ENCODE measurements at places on chromosomes 6 and 20.
A peak's percentile ranks its signal among the peaks of the same experiment; 100 is the strongest.

GRCh38 chr6:108113557-108114519 lies 39.3 kb upstream of the OSTM1 start:
- no peak for DNase-seq

- no peak for DNase-seq
These were observed 77.5 kb downstream of the C6orf118 start for GRCh38 chr6:165231581-165232561.

- DNase-seq, result no peak
These were observed 197.1 kb upstream of the RIN2 start for GRCh38 chr20:19560881-19561480.

GRCh38 chr6:42410861-42411260 lies 40.9 kb downstream of the TRERF1 start:
- DNase-seq, result no peak

DNA sequence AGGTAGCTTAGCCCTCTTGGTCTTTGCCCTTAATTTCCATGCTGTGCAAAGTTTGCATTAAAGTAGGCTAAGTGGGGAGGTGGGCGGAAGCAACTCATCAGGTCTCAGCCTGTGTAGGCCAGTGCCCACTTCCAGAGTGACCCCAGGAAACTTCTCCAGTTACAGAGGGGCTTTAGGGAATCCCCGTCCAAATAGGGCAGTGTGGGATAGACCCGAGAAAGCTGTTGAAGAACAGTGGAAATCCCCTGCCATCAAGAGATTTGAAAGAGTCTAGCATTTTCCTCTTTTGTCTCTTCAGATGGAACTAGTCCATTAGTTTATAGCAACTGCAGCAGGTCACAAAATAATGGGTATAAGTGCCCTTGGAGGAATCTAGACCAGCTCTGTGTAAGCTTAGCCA lies 20.2 kb downstream of the SF3B5 start:
- DNase-seq, result no peak

GRCh38 chr6:149366267-149366921 lies 33.7 kb upstream of the SUMO4 start:
- DNase-seq, result no peak

- no peak for DNase-seq
These were observed 114.4 kb upstream of the PRND start for GRCh38 chr20:4607287-4607713.

DNA sequence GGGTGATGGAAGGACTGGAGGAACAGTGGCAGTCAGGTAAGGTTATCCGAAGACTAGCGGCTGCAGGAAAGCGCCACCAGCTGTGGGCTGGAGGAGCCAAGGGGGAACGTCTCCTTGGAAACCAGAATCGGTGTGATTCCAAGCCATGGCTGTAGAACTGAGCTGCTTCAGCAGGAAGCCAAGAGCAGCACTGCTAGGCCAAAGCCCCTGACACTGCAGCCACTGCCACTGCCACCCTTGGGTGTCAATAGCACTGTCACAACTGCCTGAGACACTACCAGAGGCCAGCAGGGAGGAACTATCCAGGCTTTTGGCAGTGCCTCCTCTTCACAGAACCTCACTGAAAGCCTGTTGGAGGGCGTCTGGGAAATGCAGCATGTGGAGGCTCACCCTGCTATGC lies 289.6 kb upstream of the SUPT3H start:
- DNase-seq, result no peak

DNA sequence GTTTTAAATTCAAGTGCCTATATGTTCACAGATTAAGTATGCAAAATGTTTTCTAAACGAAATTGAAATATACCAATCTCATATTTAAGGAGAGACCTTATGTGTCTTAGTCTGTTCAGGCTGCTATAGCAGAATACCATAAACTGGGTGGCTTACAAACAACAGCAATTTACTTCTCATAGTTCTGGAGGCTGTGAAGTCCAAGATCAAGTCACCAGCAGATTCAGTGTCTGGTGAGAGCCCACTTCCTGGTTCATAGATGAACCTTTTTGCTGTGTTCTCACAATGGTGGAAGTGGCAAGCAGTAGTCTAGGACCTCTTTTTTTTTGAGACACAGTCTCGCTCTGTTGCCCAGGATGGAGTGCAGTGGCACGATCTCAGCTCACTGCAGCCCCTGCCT lies 3.5 kb upstream of the DSTN start:
- no peak for DNase-seq

- no peak for DNase-seq
These were observed 152.2 kb downstream of the SYCP2 start for GRCh38 chr20:59781226-59781625.

- no peak for DNase-seq
These were observed 542.0 kb upstream of the MARCKS start for GRCh38 chr6:113315165-113315564.

DNA sequence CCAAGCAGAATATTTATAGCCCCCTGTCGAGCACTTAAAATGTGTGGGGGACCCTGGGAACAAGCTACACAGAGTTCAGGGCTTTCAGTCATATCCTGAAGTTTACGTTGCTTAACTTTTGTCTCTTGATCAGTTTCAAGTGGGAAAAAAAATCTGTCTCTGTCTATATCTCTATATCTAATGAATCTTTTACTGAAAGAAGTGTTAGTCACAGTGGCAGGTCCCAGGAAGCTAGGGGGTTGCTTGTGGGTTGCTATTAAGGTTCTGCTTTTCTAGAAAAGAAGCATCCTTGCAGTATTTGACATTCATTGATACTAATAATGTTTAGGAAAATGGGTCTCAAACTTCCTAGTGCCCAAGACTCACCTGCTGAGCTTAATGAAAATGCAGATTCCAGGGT lies 76.7 kb upstream of the CLDN20 start:
- DNase-seq, result no peak

- DNase-seq, result no peak
These were observed 7.4 kb downstream of the CNBD2 start for GRCh38 chr20:35975576-35976373.

GRCh38 chr6:137715589-137716045 lies 151.4 kb upstream of the TNFAIP3 start:
- no peak for DNase-seq

DNA sequence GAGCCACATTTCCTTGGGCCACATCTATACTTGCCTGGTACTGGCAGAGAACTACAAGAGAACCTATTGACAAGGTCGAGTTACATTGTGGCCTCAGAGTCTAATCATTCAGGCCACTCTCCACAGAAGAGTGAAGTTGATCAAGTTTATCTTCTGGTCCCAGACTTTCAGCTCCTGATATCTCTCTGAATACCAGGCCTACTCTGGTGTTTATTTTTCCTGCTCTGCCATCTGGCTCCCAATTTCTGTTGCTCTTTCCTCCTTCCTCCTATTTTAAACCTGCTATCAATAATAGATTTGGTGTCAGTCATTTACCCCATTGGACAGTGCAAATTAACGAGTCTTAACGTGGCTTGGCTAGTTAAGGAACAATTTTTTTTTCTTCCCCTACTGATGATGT lies 46.6 kb downstream of the SCGN start:
- DNase-seq, result no peak

GRCh38 chr6:154511791-154512190 lies 1.3 kb upstream of the CNKSR3 start:
- DNase-seq, result no peak

DNA sequence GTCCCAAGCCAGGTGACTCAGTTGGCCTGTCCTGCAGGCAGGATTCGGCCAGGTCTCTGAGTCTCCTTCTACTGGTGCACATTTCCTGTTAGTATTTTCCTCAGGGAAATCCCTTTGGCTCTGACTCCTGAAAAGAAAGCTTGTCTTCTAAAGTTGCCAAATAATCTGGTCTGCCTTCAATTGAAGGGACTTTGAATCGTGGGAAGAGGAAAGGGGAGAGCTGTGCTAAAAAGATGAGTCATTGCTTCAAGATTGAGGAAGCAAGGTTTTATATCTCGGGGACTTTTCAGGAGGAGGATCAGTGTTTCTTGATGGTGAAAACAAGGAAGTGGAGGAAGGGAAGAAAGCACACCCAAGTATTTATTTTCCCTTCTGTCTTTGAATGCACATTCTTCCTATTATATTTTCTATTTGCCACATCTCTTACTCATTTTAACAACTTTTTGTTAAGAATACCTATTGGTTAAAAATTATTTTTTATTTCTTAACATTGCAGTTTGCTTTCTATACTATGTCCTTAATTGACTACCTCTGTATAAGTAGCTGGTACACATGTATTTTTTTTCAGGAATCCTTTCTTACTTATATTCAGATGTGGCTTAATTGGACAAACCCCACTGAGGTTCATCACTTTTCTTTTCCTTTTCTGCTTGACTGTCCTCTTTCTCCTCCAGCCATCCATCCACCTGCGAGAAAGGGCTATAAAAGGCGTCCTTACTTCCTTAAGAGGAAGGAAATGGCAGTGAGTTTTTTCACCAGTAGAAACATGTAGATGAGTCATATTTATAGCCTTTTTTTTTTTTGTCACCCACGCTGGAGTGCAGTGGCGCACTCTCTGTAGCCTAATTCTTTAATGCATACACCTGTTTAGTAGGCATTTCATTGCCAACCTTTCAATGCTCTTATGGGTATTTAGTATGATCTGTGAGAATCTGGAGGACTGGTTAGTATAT lies 15.0 kb upstream of the IFNGR1 start:
- DNase-seq, result no peak

DNA sequence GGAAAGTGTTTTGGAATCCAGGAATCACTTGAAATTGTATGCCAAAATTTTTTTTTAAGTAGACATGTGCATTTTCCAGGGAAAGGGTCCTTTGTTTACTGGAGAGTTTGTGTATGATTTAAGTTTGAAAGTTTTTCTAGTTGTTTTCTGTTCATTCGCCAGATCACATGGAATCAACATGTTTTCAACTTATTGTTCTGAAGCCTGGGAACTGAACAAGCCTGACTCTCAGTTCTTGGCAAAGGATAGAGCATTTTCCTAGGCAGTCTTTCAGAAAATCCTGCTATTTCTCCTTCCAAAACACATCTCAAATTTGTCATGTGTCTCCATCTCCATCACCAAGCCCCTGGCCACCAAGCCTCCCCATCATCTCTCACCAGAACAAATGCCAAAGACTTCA lies 374.8 kb downstream of the MAFB start:
- DNase-seq, result no peak

DNA sequence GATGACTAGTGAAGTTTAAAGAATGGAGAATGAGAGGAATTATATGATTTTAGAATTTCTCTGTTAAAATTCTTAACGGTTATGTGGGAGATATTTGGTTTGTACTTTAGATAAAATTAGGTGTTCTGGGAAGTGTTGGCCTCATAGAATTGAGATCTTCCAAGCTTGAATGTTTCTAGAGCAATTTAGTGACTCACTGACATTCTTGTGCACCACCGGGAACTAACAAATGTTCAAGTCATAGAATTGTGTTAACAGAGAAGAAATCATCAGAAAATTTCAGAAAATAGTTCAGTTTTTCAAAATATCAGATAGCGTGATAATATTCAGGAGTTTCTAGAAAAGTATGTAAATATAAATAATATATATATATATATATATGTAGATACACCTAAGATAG lies 67.9 kb upstream of the BMP5 start:
- DNase-seq, result no peak

DNA sequence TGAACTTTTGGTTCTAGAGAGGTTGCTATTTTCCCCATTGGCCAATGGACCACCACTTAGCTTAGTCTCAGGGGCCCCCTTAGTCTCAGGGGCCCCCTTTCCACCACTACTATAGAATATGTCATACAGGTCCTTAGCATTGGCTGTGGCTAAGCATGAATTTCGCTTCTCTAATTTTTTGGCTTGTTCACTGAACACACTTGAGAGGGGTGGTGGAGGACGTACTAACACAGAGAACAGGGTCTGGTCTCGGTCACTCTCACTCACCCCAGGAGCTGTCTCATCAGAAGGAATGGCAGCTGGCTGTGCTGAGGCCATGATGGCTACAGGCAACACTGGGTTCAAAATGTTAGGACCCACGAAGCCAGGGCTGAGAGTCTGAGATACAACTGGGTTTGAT lies 30.3 kb downstream of the ZNF318 start:
- DNase-seq, result no peak

DNA sequence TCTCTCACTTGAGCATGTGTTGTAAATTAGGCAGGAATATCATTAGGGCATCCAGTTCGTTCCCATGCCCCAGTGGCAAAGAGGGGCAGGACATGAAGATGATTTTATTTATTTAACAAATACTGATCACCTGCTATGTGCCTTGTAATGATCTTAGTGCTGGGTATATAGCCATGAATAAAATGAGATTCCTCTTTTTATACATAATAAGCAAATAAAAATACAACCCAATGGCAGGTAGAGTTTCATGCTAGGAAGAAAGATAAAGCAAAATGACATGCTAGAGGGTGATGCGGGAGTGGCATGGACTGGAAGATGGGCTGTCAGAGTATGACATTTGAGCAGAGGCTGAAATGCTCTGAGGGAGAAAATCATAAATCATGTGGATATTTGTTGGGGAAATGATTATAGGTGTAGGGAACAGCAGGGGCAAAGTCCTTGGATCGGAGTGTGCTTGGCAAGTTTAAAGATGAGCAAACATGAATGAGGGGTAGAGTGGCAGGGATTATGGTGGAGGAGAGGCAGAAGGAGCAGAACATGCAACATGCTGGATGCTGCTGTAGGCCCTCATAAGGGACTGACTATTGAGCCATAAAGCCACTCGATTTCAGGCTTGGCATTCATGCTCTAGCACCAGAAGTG lies 342.1 kb downstream of the PLCB1 start:
- DNase-seq, result no peak

- DNase-seq, result no peak
These were observed 29.7 kb upstream of the ENPP1 start for GRCh38 chr6:131778169-131778568.

GRCh38 chr20:20864351-20865096 lies 152.1 kb upstream of the RALGAPA2 start:
- no peak for DNase-seq

- DNase-seq, result no peak
These were observed 328.6 kb upstream of the JARID2 start for GRCh38 chr6:14917109-14917910.

GRCh38 chr20:37804584-37805566 lies 98.1 kb upstream of the VSTM2L start:
- peak; percentile 23 for DNase-seq

- no peak for DNase-seq
These were observed 10.1 kb downstream of the IL17F start for GRCh38 chr6:52233975-52234823.

DNA sequence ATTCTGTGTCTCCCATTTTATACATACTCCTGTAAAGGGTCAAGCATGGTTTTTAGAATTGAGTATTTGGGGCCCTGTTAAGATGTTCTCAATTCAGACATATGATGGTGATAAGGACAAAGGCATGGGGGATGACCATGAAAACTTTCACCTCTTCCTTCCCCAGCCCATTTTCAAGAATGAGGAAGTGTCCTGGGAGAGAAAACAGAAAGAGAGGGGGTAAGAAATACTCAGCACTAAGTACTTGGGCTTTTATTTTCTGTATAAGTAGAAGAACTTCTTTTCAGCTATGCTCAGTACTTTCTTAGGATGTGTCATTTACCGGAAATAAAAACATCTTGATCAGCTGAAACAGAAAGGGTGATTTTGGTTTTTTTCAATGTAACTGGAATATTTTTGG lies 10.9 kb upstream of the MBOAT1 start:
- DNase-seq, result no peak

DNA sequence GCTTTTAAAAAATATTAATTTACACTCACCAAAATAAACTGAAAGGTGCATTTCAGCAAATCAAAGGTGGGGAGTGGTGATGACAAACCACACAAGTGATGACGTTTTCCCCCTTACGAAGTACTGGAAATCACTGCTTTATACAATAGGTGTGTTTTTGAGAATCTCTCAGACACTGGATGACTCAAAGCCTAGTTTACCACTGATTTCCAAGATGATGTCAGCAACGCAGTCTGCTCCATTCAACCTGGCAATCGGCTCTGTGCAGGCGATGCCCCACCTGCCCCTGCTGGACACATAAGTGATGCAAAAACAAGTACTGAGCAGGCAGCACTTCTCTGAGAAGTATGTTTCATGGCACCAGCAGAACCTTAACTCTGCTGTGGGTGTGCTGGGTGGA lies 114.4 kb downstream of the SOD2 start:
- DNase-seq, result no peak
